Right hindlimb (tissue), 1 donor: ENCODE measurements at places on chromosomes 2 and 18.

GRCh38 chr18:58787536-58788149, 77.0 kb upstream of the ZNF532 start:
- DNase-seq, result no peak

GRCh38 chr2:229376866-229377265, 105.8 kb upstream of the PID1 start:
- no peak for DNase-seq

GRCh38 chr2:181554061-181554830, 97.1 kb downstream of the ITGA4 start:
- DNase-seq, result no peak

DNA sequence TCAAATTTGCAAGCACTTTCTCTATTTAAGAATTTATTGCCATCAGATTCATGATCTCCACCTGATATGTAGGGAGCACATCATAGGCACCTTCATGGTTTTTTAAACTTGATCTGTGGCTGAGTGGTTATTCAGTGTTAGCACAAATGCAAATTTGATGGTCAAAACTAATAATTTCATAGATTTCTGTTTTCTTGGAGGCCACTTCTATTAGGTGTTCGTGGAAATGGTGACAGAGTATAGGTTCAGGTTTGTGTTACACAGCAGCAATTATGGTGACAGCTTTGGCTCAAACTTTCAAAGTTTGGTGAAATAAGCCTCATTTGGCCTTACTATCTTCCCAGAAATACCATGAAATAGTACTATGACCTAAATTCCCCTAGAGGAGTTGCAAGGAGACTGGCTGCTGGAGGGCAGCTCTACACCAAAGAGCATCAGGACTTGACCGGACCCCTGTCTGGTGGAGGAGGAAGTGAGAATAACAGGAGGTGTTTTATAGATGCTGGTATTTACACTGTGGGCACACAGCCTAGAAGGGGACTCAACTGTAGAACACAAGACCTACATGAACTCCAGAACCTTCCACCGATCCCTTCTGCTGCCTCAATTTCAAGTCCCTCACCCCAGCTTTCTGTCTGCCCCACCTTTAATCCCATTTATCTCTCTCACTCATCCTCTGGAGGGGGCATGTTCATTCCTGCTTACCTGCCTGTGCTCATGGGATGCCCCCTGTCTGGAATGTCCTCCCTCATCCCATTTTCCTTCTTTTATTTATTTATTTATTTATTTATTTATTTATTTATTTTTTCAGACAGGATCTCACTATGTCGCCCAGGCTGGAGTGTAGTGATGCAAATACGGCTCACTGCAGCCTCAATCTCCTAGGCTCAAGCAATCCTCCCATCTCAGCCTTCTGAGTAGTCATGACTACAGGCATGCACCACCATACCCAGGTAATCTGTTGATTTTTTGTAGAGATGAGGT, 132.9 kb upstream of the SIX2 start:
- no peak for DNase-seq

- DNase-seq, result no peak
Observed at GRCh38 chr2:133682906-133683305, 114.6 kb upstream of the NCKAP5 start.

- no peak for DNase-seq
Observed at GRCh38 chr2:233031556-233032500, 644 bp upstream of the NEU2 start.

- DNase-seq, result no peak
Observed at GRCh38 chr2:41933046-41933420, 114.8 kb upstream of the PKDCC start.

- DNase-seq, result no peak
Observed at GRCh38 chr2:25835906-25836305, 42.4 kb downstream of the ASXL2 start.

DNA sequence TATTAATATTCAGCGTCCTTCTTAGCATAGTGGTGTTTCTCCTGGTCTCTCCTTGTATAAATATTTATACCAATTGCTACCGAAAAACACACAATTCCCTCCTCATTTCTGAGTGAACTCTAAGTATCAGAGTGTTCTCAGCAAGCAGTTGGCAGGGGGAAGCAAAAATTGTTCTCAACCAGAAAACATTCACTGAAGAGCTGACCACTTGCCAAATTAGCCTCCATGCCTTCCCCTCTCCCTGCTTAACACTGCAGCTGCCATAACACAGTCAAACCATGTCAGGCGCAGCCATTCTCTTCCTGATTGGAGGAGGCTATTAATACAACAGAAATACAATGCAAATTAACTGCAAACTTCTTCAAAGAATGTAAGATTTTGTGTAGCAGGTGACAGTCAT, 105.0 kb downstream of the COL6A3 start:
- peak; percentile 61 for DNase-seq

DNA sequence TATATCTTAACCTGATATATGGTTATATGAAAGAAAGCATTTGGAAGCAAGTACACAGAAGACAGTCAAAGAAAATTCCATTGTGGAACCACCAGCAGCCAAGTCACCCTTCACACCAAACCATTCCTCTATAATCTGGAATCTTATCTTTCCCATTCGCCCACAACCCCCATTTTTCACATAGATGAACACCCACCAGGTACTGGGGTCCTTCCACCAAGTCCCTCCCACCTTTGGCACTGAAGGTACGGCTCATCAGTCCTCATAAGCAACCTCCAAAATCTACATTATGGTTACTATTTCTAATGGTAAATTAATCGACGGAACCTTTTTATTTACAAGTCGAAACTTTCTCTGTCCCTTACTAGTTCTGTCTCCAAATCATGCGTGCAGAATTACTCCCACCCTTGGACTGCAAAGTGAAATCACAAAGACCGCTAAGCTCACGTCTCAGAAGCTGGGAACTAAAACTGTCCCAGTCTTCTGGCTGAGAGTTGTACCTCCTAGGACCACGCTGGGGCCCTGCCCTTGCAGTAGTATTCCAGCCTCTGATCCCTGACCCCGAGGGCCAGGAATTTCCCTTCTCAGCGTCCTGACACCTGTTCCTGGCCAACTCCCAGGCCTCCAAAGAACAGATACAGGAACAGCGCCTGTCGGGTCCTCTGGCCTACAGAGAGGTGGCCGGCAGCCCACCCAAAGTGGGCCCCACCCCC, 702 bp downstream of the OLA1 start:
- no peak for DNase-seq

- DNase-seq, result no peak
Observed at GRCh38 chr2:153074207-153074606, 355.8 kb downstream of the ARL6IP6 start.

DNA sequence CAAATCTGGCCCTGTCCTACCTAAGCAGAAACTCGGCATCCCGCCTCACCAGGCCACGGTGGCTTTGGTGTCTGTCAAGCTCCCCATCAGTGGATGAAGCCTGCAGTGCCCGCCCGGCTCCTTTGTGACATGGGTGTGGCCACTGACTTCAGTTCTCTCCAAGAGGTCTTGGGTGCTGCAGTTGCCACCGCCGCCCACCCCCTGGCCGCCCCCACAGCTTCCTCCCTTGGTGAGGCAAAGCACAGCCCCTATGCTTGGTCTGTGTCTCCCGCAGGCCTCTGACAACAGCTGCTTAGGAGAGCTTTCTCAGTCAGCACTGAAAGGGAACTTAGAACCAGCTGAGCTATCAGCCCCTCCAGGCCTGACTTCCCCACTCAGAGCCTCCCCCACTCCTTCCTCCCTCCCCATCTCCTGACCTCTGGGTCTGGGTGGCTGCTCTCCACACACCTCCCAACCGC, 22.9 kb upstream of the GPR55 start:
- no peak for DNase-seq

DNA sequence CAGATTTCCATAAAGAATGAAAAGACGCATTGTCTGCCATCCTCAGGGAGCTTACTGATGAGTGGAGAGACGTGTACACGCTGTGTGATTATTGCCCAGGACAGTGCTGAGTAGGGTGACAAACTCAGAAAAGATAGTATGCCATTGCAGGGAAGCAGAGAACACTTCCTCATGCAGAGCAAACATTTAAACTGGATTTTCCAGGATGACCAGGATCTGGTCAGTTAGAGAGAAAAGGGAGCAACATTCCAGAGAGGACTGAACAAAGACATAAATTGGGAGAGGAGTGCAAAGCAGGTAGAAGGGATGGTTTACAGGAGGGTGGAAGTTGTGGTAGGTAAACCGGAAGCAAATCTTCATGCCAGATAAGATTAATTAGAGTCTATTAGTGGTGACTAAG, 2.3 kb downstream of the SLC9A2 start:
- no peak for DNase-seq

- no peak for DNase-seq
Observed at GRCh38 chr2:207629553-207629952, 4.4 kb upstream of the METTL21A start.

DNA sequence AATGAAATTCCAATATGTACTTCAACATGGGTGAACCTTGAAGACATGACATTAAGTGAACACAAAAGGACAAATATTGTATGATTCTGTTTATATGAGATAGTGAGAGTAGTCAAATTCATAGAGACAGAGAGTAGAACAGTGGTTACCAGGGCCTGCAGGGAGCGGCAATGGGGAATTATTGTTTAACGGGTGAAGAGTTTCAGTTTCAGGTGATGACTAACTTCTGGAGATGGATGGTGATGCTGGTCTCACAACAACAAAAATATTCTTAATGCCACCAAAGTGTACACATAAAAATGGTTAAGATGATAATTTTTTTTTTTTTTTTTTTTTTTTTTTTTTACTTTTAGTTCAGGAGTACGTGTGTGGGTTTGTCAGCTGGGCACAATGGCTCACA, 109.4 kb upstream of the TMEM200C start:
- no peak for DNase-seq

GRCh38 chr2:47890711-47891368, 15.5 kb downstream of the FBXO11 start:
- DNase-seq, result no peak

- DNase-seq, result no peak
Observed at GRCh38 chr2:147689220-147689909, 155.5 kb upstream of the ACVR2A start.

- no peak for DNase-seq
Observed at GRCh38 chr2:159226059-159226461, 60.4 kb downstream of the WDSUB1 start.

DNA sequence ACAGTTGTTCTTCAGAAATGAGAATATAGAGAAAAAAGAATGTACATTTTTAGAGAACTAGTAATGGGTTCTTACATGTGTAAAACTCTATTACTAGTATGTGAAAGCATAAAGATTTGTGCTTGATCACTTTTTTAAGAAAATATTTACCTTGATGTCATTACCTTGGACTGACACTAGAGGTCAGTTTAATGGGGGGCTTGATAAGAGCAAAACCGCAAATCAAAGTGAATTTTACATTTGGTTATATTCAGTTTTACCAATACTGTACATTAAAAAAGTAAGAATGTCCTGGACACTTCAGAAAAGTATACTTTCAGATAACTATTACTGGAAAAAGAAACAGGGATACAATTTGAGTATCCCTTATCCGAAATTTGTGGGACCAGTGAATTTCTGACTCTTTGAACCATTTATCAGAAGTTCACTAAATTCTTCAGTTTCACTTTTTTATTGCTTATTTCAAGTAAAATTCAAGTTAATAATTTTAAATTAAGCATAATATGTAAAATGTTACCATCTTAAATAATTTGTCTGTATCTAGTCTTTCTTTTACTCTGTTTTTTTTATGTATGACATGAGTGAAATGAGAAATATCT, 1149.5 kb downstream of the DSC3 start:
- DNase-seq, result no peak

DNA sequence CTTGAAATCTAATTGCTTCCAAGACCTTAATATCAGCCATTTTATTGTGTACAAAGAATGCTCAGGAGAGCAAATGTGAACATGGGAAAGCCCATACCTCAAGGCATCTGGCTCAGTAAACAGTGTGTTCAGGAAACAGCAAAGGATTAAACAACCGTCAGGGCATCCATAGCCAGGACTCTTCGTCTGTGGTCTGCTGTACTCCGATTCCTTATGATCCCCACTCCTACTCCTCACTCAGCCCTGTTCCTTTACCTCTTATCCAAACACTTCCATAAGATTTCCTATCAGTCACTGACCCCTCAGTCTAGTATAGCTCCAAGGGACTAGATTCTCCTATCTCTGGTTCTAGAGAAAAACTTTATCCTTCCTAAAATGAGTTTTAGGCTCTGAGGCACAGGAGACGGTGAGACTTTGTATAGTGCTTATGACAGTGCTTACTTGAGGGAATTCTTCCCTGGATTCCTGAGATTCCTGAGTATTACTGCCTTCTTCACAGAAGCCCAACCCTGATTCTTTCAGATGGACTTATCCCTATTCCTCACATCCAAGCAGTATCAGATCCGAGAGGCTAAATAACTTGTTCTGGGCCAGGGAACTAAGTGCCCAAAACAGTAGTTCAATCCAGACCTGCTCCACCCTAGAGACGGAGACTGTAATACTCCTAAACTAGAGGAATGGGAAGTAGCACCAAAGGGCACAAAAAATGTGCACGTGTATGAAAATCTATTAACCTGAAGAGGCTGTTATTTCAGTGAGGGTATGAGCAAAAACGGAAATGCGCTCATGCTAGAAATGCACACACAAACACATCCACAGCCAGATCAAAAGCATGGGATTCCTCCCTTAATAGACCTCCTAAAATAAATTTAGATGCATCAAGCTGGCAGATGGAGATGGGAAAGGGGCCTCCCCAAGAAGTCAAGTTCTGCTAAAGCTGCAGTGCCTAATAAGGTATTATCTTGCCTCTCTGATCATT, 42.1 kb upstream of the SIGLEC15 start:
- no peak for DNase-seq

- no peak for DNase-seq
Observed at GRCh38 chr18:27428120-27428519, 243.0 kb upstream of the CHST9 start.

DNA sequence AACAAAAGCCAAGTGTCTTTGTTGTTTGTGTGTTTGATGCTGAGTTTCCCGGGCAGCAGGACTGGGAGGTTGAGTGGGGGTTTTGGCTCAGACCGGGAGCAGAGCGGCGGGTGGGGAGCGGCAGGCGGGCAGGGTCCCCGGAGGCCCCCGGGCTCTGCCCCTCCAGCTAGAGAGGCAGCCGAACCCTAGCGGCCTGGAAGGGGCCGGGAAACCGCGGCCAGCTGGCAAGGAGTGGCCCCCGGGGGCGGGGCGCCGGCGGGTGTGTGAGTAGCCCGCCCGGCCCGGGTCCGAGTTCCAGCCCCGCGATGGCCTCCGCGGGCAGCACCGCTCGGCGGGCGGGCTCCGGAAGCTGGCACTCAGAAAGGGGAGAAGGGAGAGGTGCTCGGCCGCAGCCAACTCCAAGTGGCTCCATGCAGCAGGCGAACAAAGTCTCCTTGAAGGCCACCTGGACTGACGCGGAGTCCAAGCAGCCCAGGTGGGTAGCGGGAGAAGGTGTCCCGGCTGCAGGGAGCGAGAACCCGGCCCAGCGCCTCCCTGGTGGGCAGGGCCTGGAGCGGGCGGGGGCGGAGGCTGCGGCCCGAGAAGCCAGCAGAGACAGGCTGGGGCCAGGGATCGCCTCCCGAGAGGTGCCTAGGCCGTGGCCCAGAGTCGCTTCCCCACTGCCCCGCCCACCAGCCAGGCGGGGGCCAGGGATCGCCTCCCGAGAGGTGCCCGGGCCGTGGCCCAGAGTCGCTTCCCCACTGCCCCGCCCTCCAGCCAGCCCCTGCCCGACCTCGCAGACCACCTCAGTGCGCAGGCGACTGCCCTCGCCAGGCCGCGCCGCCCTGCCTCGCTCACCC, at the start of gene ANKRD53:
ANKRD53 (plus strand) TSS at position 290 of the 839 bp plus-strand sequence; CDS start at position 306, 16 bp downstream.
- DNase-seq, result peak; percentile 72

GRCh38 chr18:23133860-23134779, 1.2 kb upstream of the CABLES1 start:
- DNase-seq, result no peak
